A549 treated with ZK216348 at 1 μM for 4 hours (cell line): ENCODE measurements at places on chromosomes 1 and 21. TPM values are rescaled to one million over a fixed set of nuclear protein-coding genes. Genes with fewer than 3 reads are reported as not detected.

The TARBP1 gene
- 11.6 to 16.4 TPM (median 12.4 TPM) in 5 replicates for total RNA-seq

The VWA5B1 gene
- total RNA-seq = not detected in 5 replicates

The TMEM82 gene
- not detected in 5 replicates for total RNA-seq

The MROH9 gene
- not detected in 5 replicates for total RNA-seq

The CNR2 gene
- not detected in 5 replicates for total RNA-seq

The GJC2 gene
- total RNA-seq = 0.24 to 0.66 TPM (median 0.58 TPM) in 5 replicates

The OR2T11 gene
- not detected in 5 replicates for total RNA-seq

The NR1I3 gene
- not detected in 5 replicates for total RNA-seq

The GPR3 gene
- total RNA-seq = 1.2 to 2.2 TPM (median 1.7 TPM) in 5 replicates

The OR6K3 gene
- total RNA-seq = not detected in 5 replicates

The ACTN2 gene
- not detected in 5 replicates for total RNA-seq

The ZNF644 gene
- 11.5 to 19.4 TPM (median 15.3 TPM) in 5 replicates for total RNA-seq

The KLF17 gene
- 0.27 to 0.62 TPM (median 0.52 TPM) in 5 replicates for total RNA-seq

The C1QA gene
- not detected in 5 replicates for total RNA-seq

The TEKT2 gene
- not detected in 5 replicates for total RNA-seq

The TNNT2 gene
- 0.34 TPM in 1 of 5 replicates, not detected in the others for total RNA-seq

The S100PBP gene
- 11.0 to 18.6 TPM (median 15.3 TPM) in 5 replicates for total RNA-seq

The SAMSN1 gene
- total RNA-seq = not detected in 5 replicates

The ZNF683 gene
- total RNA-seq = not detected in 5 replicates

The COL18A1 gene
- total RNA-seq = 91.7 to 180 TPM (median 149 TPM) in 5 replicates

The CRYBG2 gene
- total RNA-seq = 0.90 to 2.6 TPM (median 1.3 TPM) in 5 replicates
